NCI-H526 (cell line): ENCODE measurements at places on chromosomes 5 and 9.
A peak's percentile ranks its signal among the peaks of the same experiment; 100 is the strongest.

- DNase-seq, result no peak
Observed at GRCh38 chr9:134870746-134871662, 9.6 kb upstream of the FCN2 start.

GRCh38 chr5:126234563-126235195, 188.5 kb upstream of the GRAMD2B start:
- peak; percentile 62 for DNase-seq

DNA sequence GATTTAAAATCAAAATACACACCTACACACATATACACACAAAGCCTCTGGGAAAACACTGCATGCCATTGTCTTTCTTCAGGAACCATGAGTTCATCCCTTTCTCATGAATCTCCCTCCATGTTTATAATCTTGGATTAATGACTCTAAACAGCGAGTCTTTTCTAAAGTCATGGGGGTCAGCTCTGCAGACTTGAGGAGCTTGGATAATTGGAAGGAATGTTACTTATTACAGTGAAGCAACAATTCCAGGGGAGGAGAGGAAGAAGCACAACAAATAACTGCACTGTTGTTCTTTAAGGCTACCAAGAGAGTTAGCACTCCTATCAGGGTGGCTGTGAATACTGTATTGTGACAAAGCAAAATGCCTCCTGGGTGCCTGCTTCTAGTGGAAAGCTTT, 444.7 kb downstream of the ANXA1 start:
- no peak for DNase-seq

GRCh38 chr9:6785682-6786081, 27.9 kb downstream of the KDM4C start:
- no peak for DNase-seq

DNA sequence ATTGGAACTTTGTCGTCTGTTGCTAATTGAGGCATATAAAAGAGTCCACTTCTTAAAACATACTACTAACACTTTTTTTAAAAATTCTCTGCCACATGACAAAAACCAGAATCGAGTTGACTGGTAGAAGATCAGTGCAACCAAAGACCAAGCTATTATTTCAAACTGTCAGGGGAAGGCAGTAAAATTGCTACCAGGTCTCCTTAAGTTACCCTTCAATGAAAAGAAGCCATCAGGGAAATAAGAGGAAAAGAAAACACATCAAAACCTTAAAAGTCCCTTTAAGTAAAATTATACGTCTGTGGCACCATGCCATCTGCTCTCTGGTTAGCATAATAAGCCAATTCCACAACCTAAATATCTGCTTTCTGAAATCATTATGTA, 9.6 kb downstream of the ZNF608 start:
- DNase-seq, result no peak

DNA sequence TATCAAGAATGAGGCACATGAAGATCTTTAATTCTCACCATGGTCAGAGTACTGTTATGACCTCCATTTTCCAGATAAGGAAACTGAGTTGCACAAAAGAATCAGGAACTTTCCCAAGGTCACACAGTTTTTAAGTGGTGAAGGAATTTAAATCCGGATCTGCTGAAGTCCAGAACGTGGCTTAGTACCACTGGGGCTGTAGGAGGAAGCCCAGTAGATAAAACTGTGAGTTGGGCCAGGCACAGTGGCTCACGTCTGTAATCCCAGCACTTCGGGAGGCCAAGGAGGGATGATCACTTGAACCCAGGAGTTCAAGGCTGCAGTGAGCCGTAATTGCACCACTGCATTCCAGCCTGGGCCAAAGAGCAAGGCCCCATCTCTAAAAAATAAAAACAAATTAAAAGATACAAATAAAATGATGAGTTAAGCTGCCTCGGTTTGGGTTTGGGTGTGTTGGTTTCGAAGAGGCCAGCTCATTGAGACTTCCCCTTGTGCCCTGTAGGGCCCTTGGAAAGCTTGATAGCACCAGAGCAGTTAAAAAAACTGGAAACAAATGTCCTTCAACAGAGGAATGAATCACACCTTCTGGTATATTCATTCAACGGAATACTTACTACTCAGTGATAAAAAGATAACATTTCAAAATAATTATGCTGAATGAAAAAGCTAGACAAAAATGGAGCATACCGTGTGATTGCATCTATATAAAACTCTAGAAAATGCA, 20.1 kb downstream of the ATOX1 start:
- DNase-seq, result no peak

DNA sequence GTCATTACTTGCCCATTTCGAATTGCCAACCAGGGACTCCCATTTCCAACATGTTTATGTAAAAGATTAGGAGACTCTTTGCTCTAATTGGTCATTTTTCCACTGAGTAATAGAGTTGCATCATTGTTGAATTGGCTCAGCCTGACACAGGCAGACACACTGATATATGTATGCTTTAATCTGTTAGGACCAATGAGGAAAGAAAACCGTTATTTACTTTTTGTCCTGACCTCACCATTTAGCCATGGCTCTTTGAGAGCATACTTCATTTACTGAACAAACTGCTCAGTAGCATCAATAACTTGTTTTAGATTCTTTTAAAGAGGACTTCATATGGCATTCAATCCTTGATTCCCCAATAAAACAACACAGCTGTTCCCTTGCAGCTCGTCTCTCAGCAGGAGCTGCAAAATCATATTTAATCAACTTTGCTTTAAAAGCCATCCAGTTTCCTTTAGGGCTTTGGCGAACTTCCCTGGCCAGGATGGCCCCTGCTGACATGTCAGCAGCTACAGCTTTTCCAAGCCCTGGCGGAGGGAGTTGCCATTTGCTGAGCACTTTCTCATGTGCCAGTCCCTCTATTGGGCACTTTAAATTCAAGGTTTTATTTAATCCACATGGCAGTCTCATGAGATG, 251.5 kb upstream of the TNC start:
- no peak for DNase-seq

DNA sequence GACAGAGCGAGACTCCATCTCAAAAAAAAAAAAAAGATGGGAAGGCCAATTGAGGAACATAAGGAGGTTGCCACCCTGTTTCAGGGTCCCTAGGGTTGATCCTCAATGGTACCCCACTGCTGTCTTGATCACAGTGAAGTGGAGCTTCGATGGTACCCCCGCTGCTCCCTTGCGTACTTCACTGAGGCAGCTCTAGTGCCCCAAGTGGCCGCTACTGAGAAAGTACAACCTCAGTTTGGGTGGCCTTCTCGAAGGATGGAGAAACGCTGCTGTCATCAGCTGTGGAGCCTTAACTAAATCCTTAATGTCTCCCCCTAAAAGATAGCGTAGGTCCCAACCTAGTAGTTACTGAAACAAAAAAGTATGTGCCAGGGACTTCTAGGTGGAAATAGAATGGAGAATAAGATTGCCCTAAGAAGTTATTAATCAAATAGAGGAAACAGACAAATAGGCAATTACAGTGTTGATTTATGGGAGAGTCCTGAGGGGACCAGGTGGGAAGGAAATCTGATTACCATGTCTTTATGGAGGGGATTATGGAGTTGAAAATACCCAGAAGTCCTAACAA, 6.3 kb downstream of the TESK1 start:
- DNase-seq, result peak; percentile 38

DNA sequence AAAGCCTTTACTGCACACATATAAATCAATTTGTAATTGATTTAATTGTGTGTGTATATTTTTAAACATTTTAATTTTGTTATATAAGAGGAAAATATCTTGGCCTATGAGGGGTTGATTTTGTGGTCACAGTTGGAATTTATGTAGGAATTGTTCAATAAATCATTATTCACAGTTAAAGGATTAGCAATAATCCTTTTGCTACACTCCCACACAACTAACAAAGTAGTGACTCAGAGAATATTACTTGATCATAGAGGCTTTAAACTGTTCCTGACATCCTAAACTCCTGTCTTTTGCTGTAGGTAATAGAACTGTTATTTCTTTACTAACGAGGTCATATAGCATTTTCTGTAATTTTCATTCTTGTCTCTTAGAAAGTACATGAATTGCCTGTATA, 95.5 kb downstream of the ZCCHC7 start:
- DNase-seq, result no peak

DNA sequence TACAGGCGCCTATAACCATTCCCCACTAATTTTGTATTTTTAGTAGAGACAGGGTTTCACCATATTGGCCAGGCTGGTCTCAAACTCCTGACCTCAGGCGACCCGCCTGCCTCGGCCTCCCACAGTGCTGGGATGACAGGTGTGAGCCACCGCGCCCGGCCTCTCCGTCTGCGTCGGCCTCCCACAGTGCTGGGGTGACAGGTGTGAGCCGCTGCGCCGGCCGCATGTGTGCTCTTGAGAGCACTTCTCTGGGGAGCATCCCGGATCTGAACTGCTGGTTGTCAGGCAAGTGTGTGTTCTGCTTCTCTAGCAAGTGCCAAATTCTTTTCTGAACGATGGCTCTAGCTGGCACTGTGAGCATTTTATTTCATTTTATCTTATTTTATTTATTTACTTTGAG, 3.7 kb upstream of the ENTPD2 start:
- DNase-seq, result no peak

DNA sequence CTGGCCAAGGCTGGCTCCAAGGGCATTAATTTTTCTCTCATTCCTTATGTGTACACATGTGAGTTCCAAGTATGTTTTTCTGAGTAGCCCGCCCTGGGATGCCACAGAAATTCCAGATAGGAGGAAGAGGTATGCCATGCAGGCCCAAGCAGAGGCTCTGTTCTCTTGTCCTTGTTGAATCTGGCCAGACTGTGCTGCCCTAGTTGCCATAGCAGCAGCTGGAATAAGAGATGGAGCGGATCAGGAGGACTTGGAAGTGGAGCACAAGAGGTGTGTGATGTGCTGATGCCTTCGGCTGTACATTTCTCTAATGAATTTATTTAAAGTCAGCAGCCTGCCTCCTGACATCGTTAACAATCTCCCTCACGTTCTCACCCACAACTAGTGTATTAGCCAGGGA, 235.6 kb upstream of the RPS23 start:
- DNase-seq, result no peak

DNA sequence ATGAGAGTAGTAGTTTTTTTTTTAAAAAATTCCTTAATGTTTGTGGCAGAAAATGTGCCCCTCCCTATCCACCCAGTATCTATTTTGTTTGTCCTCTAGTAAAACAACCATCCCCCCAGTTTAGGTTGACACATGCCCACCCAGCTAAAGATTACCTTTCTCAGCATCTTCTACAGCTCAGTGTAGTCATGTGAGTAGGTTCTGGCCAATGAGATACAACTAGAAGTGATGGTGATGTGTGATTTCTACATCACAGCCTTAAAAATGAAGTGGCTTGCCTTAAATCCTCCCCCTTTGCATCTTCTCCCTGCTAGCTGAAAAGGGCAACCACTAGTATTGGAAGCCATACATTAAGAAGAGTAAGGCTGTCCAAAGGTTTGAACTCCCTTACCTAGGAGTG, 14.9 kb downstream of the CHD1 start:
- no peak for DNase-seq

DNA sequence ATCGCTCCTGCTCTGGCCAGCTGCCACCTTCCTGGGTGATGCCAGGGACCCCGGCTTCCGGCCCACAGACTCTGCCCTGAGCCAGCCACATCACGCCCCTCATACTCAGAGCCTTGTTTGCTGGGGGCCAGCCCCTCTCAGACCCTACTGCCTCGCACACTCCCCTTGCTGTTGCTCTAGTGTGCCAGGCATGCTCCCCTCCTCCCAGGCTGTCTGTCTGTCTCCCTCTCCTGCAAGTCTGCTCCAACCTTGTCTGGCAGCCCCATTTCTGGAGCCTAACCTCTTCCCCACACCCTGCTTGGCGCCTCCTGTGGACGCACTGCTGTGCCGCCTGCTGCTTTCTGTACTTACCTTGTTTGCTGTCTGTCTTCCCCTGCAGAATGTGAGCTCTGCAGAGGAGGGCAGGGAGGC, 184.7 kb downstream of the HSPA4 start:
- DNase-seq, result no peak

DNA sequence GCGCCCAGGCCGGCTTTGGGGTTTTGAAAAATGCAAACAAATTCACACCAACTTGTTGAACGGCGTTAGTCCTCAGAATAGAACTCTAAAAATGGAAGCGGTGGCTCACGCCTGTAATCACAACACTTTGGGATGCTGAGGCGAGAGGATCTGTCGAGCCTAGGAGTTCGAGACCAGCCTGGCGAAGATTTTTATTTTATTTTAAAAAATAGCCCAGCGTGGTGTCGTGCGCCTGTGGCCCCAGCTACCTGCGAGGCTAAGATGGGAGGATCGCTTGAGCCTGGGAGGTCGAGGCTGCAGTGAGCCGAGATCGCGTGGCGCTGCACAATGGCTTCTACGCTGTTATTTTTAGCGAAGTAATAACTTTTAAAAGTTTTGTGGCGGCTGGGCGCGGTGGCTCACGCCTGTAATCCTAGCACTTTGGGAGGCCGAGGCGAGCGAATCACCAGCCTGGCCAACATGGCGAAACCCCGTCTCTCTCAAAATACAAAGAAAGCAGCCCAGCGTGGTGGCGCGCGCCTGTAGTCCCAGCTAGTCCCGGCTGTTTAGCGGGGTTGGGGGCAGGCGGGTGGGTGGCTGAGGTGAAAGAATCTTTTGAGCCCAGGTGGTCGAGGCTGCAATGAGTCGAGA, 694 bp upstream of the PLIN2 start:
- DNase-seq, result peak; percentile 45

GRCh38 chr5:18003312-18003711, 369.1 kb downstream of the TAF11L14 start:
- DNase-seq, result no peak

- no peak for DNase-seq
Observed at GRCh38 chr5:53302529-53302928, 177.9 kb upstream of the FST start.

GRCh38 chr9:125521462-125522327, 185.3 kb downstream of the MAPKAP1 start:
- no peak for DNase-seq

- no peak for DNase-seq
Observed at GRCh38 chr9:110255463-110256379, 586 bp downstream of the TXN start.

GRCh38 chr5:34804913-34805312, 34.1 kb upstream of the TTC23L start:
- DNase-seq, result no peak

DNA sequence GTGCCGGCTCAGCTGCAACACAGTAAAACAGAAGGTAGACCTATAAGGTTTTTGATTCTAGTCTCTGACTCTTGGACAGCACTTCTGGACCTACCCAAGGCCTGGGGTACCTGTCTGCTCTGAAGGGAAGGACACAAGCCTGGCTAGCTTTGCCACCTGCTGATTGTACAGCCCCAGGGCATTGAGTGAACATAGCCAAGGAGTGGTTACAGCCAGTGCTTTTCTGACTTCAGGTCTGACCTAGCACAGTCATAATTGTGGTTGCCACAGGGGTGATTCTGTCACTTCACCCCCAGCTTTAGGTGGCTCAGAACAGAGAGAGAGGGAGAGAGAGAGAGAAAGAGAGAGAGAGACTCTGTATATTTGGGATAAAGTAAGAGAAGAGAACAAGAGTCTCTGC, 118.4 kb downstream of the PLCXD3 start:
- DNase-seq, result no peak

GRCh38 chr9:134533850-134534588, 107.6 kb upstream of the COL5A1 start:
- no peak for DNase-seq

GRCh38 chr5:139481580-139482049, 943 bp downstream of the STING1 start:
- peak; percentile 12 for DNase-seq

GRCh38 chr9:122191584-122191983, 31.9 kb downstream of the MORN5 start:
- DNase-seq, result no peak
